ENCODE measurements at places on chromosomes 5 and 9.

DNA sequence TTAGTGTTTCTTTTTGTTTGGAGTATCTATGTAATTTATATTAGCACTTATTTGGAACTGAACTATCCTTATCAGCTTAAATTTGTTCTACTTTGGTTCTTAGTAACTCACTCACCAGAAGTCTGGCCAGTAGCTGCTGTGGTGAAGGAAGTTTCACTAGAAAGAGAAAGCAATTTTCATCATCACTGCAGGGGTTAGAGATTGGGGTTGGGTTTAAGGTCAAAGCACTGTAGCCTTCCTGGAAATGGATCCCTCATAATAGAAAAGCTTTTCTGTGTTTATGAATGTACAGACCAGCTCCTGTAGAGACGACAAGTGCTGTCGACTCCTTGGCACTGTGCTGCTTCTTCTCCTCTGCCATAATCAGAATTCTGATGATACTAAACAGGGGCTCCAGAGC lies 22.2 kb downstream of the MROH2B start:
- no peak for DNase-seq

- no peak for DNase-seq
These were observed 43.4 kb downstream of the IRF1 start for GRCh38 chr5:132447196-132447595.

GRCh38 chr9:83588256-83588655 lies 34.7 kb upstream of the IDNK start:
- no peak for DNase-seq

- DNase-seq: no peak
These were observed 114.7 kb upstream of the IL7R start for GRCh38 chr5:35741971-35742370.

DNA sequence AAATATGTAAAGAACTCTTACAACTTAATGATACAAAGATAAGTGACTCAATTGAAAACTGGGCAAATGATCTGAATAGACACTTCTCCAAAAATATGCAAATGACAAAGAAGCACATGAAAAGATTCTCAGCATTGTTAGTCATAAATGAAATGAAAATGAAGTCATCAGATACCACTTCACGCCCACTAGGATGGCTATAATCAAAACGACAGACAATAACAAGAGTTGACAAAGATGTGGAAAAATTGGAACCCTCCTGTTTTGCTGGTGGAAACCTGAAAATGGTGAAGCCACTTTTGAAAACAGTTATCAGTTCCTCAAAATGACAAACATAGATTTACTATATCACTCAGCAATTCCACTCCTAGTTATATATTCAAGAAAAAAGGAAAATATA lies 7.9 kb upstream of the SYK start:
- no peak for DNase-seq

GRCh38 chr5:94432499-94432898 lies 185.9 kb downstream of the KIAA0825 start:
- DNase-seq: no peak

GRCh38 chr5:39948341-39948740 lies 523.6 kb upstream of the DAB2 start:
- no peak for DNase-seq

- DNase-seq: no peak
These were observed 56.2 kb downstream of the MAP1B start for GRCh38 chr5:72163349-72163983.

GRCh38 chr9:11833056-11833455 lies 860.1 kb upstream of the TYRP1 start:
- DNase-seq: no peak

DNA sequence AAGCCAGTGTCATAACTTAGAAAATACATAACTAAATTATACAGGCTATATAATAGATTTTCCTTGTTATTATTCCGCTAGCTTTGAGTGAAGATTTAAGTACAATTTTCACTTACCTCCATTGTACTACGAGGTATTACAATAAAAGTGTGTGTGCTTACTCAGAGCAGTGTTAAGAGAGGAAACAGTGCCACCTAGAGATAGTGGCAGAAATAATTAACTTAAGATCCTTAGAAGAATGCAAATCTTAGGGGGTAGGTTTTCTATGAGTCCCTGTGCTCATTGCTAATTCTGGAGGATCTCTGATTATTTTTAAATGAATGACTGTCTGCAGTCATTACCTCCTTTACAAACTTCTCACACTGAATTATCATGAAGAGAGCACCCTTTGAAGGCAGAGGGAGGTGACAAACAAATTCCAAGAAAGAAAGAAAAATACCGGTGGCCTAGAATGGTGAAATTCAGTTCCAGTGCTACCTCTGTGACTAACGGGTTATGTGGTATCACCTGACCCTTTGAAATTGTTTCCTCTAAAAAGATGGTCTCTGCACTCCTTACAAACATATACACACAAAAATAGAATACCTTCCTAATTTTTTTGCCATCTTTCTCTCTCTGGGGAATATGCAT lies 379.8 kb downstream of the TRIM36 start:
- DNase-seq: no peak

GRCh38 chr9:79490657-79491248 lies 81.0 kb upstream of the TLE4 start:
- DNase-seq: no peak

Data from stimulated activated CD4-positive, alpha-beta T cell treated with anti-CD3 and anti-CD28 coated beads, Interleukin-1b, Interleukin-23, amount 100 ng/mL, for 1 hour (primary cell).